Type B pancreatic cell (in vitro differentiated cells): ENCODE measurements at places on chromosomes 13 and 19. TPM values are rescaled to one million over a fixed set of nuclear protein-coding genes. Genes with fewer than 3 reads are reported as not detected.

DNA sequence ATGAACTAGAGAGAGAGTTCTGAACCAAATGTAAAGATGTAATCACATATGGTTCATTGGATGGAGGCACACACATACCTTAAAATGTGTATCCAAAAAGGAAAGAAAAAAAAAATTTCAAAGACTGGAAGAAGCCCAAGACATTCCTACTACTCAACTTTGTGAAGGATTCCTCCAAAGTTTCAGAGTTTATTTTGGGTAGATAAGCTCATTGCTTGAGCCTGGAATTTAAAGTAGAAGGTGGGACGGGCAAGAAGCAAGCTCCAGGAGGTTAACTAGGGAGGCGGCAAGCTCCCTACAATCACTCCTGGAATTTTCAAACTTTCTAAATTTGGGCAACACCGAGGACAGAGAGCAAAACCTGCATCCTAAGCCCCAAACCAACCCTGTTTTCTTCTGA lies 1.9 kb downstream of the TSHZ3 start:
- peak overlapping the region; percentile 89 for H3K4me3 ChIP-seq
- peaks cover 34% of the 10 kb centered on the region for H3K4me1 ChIP-seq
- H3K27me3 ChIP-seq = peaks cover 65% of the 10 kb centered on the region
- H3K36me3 ChIP-seq = peaks cover 3% of the 10 kb centered on the region
- no peak for DNase-seq
- no peak overlapping the region for H3K27ac ChIP-seq

DNA sequence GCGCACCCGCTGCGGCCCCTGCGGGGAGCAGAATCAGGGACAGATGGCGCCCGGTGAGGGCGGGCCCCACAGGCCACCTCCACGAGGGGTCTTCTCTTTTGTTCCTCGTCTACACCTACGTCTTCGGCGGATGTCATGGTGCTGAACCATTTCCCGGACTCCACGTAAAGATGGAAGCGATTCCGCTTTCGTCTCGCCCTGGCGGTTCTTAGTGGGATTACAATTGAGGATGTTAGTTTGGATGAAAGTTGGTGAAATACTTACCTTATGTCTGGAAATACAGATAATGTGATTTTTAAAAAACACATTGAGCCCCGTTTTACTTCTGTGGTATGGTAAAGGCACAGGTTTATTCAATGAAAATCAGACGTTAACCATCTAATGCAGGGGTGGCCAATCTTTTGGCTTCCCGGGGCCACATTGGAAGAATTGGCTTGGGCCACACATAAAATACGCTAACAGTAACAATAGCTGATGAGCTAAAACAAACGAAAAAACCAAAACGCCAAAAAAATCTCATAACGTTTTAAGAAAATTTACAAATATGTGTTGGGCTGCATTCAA lies 1.4 kb upstream of the ZMYM5 start:
- peaks cover 4% of the 10 kb centered on the region for H3K36me3 ChIP-seq
- H3K4me3 ChIP-seq = peak overlapping the region; percentile 95
- peak overlapping the region; percentile 96 for H3K27ac ChIP-seq
- peaks cover 20% of the 10 kb centered on the region for H3K4me1 ChIP-seq

GRCh38 chr13:60733933-60734332 lies 336.9 kb downstream of the TDRD3 start:
- H3K4me3 ChIP-seq = no peak overlapping the region
- H3K36me3 ChIP-seq = no peaks in the 10 kb centered on the region
- H3K27me3 ChIP-seq = no peaks in the 10 kb centered on the region
- H3K4me1 ChIP-seq = no peaks in the 10 kb centered on the region

DNA sequence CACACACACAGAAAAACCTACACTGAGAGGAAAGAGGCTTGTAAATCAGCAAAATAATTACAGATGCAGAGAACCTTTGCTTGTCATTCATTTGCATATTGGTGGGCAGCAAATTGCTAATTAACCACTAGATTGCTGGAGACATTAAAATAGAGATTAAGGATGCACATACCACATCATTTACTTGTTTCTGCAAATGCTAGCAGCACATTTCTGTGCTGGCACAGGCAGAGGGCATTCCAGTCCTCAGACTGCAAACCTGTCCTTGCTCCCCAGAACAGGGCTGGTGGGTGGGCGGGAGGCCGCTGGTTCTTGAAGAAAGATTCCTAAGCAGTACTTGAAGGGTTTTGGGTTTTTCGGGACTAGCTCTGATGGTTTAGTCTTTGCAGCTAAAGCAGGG lies 941 bp upstream of the SIAH3 start:
- no peak overlapping the region for H3K4me3 ChIP-seq
- H3K27ac ChIP-seq = no peak overlapping the region
- peaks cover 15% of the 10 kb centered on the region for H3K4me1 ChIP-seq
- peaks cover 69% of the 10 kb centered on the region for H3K27me3 ChIP-seq

DNA sequence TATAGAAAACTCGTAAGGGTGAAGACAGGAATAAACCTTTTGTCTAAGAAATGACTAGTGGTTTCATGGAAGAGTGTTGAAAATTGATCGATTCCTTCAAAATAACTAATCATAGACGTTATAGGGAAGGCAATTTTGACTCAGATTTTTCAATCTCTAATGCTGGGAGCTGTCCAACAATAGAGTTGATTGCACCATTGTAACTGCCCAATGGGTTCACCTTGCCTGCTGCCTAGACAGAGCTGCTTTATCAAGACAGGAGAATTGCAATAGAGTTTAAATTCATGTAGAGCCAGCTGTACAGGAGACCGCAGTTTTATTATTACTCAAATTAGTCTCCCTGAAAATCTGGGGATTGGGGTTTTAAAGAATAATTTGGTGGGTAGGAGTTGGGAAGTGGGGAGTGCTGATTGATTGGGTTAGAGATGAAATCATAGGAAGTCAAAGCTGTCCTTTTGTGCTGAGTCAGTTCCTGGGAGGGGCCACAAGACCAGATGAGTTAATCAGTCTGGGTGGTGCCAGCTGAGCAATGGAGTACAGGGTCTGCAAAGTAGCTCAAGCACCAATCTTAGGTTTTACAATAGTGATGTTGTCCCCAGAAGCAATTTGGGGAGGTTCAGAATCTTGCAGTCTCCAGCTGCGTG lies 16.8 kb upstream of the ADGRE2 start:
- no peaks in the 10 kb centered on the region for H3K27me3 ChIP-seq
- no peak for DNase-seq
- no peaks in the 10 kb centered on the region for H3K4me1 ChIP-seq
- H3K4me3 ChIP-seq = no peak overlapping the region

- no peak for DNase-seq
- H3K4me3 ChIP-seq = no peak overlapping the region
- no peaks in the 10 kb centered on the region for H3K36me3 ChIP-seq
Observed at GRCh38 chr13:99191336-99191899, 9.2 kb upstream of the UBAC2 start.

DNA sequence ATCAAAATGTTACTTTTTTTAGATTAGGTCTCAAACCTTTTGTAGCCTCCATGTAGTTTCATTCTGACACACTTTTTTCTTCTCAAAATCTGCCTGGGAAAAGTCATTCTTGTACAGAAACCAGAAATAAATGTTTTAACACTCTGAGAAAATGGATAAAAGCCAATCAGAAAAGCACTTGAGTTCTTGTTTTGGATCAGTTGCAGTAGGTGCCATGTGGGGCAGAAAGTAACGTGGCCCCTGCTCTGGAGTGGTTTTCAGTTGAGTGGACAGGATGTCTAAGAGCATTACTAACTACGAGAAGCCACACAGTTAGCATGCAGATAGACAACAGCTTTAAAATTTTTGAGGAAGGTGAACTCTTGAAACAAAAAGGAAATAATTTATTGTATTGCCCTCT lies 19.1 kb downstream of the GPR183 start:
- H3K4me1 ChIP-seq = peaks cover 8% of the 10 kb centered on the region
- H3K27ac ChIP-seq = no peak overlapping the region
- H3K27me3 ChIP-seq = no peaks in the 10 kb centered on the region
- H3K4me3 ChIP-seq = no peak overlapping the region

DNA sequence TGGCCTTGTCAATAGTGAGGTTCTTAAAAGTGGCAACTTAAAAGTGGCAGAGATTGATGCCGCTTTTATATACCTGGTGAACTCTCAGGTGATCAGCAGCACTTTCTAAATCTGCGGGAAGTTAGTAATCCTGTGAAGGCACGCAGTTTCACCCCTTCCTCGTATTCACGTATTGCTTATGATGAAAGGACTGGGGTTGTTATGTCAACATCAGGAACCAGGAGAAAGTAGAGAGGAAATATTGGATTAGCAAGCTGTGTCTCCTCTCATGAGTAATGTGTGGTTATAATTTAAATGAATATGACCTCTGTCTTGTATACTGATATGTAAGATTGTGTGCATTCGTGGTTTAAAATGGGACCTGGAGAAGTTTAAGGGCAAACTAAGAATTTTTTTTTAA lies 544.6 kb downstream of the SLITRK6 start:
- H3K27me3 ChIP-seq = no peaks in the 10 kb centered on the region
- H3K4me1 ChIP-seq = no peaks in the 10 kb centered on the region

DNA sequence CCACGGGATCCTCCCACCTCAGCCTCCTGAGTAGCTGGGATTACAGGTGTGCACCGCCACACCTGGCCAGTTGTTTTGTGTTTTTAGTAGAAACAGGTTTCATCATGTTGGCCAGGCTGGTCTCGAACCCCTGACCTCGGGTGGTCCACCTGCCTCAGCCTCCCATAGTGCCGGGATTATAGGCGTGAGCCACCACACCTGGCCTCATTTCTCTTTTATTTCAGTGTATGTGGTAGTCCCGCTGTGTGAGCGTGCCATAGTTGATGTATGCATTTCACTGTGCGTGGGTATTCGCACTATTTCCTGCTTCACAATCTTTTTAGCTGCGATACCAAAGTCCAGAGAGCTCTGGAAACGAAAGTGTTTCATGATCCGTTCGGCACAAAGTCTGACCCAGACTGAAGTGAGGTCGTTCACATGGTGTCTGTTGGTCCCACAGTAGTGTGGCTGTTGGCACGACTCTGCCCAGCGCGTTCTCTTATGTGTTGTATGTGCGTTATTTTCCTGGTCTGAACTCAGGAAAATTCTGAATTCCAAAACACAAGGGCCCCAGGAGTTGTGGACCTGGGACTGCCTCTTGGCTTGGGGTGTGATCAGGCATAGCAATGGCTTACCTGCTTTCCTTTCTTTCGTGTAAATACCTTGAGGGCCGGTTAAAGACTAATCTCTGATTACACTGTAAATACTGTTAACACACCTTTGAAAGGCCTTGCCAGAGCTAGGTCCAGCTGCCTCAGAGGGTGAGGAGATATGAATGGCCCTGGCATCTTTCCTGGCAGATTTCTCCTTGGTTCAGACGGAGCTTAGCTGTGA lies 8.6 kb downstream of the EPN1 start:
- peak overlapping the region; percentile 92 for H3K27ac ChIP-seq
- H3K27me3 ChIP-seq = no peaks in the 10 kb centered on the region
- peak overlapping the region; percentile 34 for H3K4me3 ChIP-seq
- H3K4me1 ChIP-seq = no peaks in the 10 kb centered on the region
- no peak for DNase-seq

DNA sequence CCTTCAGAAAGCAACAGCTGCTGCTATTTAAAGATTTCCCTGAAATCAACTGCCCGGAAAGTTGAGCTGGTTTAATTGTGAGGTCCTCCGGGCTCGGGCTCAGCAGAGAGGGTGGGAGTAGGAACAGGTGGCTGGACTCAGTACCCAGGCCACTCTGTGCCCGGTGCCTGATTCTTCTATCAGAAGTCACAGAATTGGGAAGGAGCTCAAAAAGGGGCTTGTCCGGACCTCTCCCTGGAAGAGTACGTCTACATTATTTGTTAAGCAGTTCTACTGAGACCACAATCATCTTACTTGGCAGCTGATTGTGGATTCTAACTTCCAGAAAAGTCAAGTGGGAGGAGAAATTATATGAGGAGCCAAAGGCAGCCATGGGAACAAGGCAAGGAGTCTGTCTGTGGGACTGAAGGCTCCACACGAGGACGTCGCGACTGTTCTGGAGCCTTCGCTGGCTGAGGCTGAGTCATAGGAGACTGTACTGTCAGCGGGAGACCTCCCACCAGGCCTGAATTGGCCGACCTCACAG lies 91.7 kb upstream of the ANKRD10 start:
- H3K36me3 ChIP-seq = no peaks in the 10 kb centered on the region
- peaks cover 4% of the 10 kb centered on the region for H3K4me1 ChIP-seq
- peaks cover 5% of the 10 kb centered on the region for H3K27me3 ChIP-seq
- H3K27ac ChIP-seq = no peak overlapping the region
- DNase-seq = no peak
- no peak overlapping the region for H3K4me3 ChIP-seq

DNA sequence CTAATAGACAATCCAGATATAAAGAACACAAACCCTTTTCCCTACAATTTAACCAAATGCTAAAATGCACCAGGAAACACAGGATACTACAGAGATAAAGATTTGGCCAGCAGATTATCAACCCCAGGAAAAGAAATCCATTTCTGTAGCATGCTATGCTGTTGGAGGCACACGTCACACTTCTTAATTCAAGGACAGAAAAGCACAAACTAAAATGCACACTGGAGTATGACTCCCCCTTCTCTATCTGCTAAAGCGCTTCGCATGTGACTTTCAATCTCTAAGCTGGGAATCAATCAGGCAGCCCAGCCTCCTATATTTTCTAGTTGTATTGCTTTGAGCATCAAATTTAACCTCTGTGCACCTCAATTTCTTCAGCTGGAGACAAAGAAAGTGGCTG lies 22.2 kb downstream of the ABCC4 start:
- peaks cover 5% of the 10 kb centered on the region for H3K36me3 ChIP-seq
- H3K27me3 ChIP-seq = no peaks in the 10 kb centered on the region
- DNase-seq = no peak
- H3K4me1 ChIP-seq = peaks cover 37% of the 10 kb centered on the region
- no peak overlapping the region for H3K27ac ChIP-seq
- no peak overlapping the region for H3K4me3 ChIP-seq

GRCh38 chr13:25468325-25469168 lies 96.8 kb downstream of the ATP8A2 start:
- H3K27ac ChIP-seq = no peak overlapping the region
- peak; percentile 77 for DNase-seq
- peaks cover 51% of the 10 kb centered on the region for H3K27me3 ChIP-seq
- peak overlapping the region; percentile 91 for H3K4me3 ChIP-seq
- H3K36me3 ChIP-seq = no peaks in the 10 kb centered on the region

- no peak for DNase-seq
- no peaks in the 10 kb centered on the region for H3K36me3 ChIP-seq
- no peak overlapping the region for H3K4me3 ChIP-seq
- no peak overlapping the region for H3K27ac ChIP-seq
Observed at GRCh38 chr13:72680353-72680752, 47.1 kb downstream of the MZT1 start.

- no peaks in the 10 kb centered on the region for H3K4me1 ChIP-seq
- no peak for DNase-seq
- no peaks in the 10 kb centered on the region for H3K27me3 ChIP-seq
Observed at GRCh38 chr19:15671237-15671821, 1.6 kb upstream of the CYP4F12 start.

DNA sequence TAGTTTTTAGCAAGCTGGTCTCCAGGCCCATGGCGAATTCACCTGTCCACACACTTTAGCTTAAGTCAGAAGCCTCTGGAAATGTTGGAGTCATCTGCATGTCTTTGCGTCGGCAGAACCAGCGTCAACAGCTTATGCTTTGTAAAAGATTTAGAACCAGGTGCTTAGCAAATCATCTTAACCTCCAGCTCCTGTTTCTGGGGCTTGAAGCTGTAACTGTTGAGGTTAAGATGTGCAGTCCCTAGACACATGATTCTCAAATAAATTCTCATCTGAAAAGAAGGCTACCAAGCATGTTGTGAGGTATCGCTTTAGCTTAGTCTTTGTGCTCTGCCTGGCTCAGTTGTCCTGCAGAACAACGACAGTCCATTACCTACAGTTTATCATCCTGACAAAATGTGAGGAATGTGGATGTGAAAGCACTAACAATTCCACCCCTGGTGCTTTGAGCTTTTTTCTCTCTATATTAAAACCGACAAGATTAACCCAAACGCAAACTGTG lies 4.4 kb downstream of the EFNB2 start:
- peaks cover 9% of the 10 kb centered on the region for H3K36me3 ChIP-seq
- peak overlapping the region; percentile 99 for H3K4me3 ChIP-seq
- H3K27me3 ChIP-seq = no peaks in the 10 kb centered on the region
- H3K4me1 ChIP-seq = peaks cover 56% of the 10 kb centered on the region
- H3K27ac ChIP-seq = peak overlapping the region; percentile 87

KLK4 gene
- total RNA-seq = 0.46 TPM in 1 of 2 replicates, not detected in the other

LONP1 gene
- total RNA-seq = 68.0 and 74.0 TPM in 2 replicates

C2CD4C gene
- total RNA-seq = 6.0 and 7.2 TPM in 2 replicates

GJB2 gene
- total RNA-seq = 14.3 and 17.0 TPM in 2 replicates

ZNF429 gene
- total RNA-seq = 18.2 and 20.6 TPM in 2 replicates
